ENCODE measurements at places on chromosomes 7 and 10. TPM values are rescaled to one million over a fixed set of nuclear protein-coding genes. Genes with fewer than 3 reads are reported as not detected.

Gene LAMB1
- 35.0 TPM for total RNA-seq

Gene BTBD16
- 0.16 TPM for total RNA-seq

Gene GPR146
- total RNA-seq, result 2.3 TPM

Gene ZNF282
- 20.0 TPM for total RNA-seq

Gene SCART1
- 0.56 TPM for total RNA-seq

Gene LMOD2
- not detected for total RNA-seq

Gene CALCR
- total RNA-seq, result not detected

Gene TCERG1L
- total RNA-seq, result 0.88 TPM

Gene CLCN1
- 0.68 TPM for total RNA-seq
